Vagina (tissue), 2 donors: ENCODE measurements at places on chromosomes 12 and 14. TPM values are rescaled to one million over a fixed set of nuclear protein-coding genes. Genes with fewer than 3 reads are reported as not detected.

The FOXG1 gene
- not detected for total RNA-seq

The JAG2 gene
- total RNA-seq, result 17.7 TPM

The PLEKHH1 gene
- total RNA-seq, result 2.5 TPM

The LALBA gene
- not detected for total RNA-seq

The FOXN4 gene
- total RNA-seq, result not detected

DNA sequence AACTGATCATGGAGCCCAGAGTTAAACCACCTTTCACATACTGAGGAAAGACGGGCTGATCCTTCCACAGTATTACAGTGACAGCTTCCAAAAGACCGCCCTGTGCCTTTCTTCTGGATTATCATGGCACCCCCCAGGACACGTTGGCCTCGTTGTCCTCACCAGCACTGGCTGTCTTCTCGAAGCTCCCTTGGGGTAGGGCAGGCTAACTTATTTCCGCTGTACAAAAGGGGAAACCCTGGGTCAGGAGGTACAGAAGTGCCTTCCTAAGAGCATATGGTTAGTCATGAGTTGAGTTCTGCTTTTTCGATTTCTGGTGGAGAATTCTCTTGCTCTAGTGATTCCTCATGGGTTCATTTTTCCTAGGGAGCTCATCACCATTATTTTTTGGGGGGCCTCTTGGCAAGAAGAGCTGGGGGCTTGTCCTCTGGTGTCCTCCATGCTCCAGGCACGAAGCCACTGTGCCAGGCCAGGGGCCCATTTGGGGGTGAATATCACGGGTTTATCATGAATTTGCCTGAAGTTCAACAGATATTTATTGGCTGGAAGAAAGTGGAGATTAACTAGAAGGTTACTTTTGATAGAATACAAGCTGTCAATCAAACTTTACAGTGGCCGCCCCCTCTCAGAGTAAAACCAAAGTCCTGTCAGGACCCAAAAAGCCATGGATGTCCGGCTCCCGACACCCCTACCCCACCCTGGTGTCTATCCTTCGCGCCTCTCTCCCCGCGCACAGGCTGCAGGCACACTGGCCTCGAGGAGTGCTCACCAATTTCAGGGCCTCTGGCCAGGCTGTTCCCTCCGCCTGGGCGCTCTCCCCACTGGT is 8.8 kb upstream of the TRAF3 start:
- no peaks in the 10 kb centered on the region for H3K4me1 ChIP-seq
- H3K4me3 ChIP-seq, result no peak overlapping the region
- no peak for DNase-seq
- H3K36me3 ChIP-seq, result no peaks in the 10 kb centered on the region

DNA sequence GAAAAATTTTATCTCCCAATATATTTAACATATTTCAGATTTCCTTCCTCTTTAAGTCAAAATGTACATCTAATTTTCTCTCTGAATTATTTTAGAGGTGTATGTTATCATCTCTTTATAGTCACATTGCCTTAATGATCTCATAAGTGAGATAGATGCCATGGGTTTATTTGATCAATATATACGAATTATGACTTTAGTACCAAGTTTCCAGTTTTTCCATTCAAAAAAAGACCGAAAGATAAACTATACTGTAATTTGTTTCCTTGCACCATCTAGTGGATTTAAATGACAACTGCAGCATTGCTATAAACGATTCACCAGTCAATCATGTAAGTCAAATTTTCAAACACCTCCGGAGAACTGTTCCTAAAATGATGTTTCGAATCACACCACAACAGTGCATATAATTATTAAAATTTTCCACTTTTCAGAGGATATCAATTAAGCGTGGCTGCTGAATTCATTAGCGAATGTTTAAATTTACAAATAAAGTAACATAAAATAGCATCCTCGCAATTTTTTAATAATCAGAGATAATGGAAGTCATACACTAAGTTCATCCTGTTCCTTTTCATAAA is 419 bp upstream of the ATXN7L3B start:
- peak overlapping the region; percentile 77 for H3K4me3 ChIP-seq
- no peak for DNase-seq
- H3K4me1 ChIP-seq, result peaks cover 39% of the 10 kb centered on the region
- H3K36me3 ChIP-seq, result no peaks in the 10 kb centered on the region
- no peaks in the 10 kb centered on the region for H3K27me3 ChIP-seq
- H3K27ac ChIP-seq, result peak overlapping the region; percentile 85

- H3K36me3 ChIP-seq, result no peaks in the 10 kb centered on the region
- H3K27ac ChIP-seq, result no peak overlapping the region
- H3K4me3 ChIP-seq, result no peak overlapping the region
- no peaks in the 10 kb centered on the region for H3K4me1 ChIP-seq
- DNase-seq, result no peak
- no peaks in the 10 kb centered on the region for H3K27me3 ChIP-seq
Observed at GRCh38 chr12:51740536-51740935, 108.0 kb downstream of the FIGNL2 start.

DNA sequence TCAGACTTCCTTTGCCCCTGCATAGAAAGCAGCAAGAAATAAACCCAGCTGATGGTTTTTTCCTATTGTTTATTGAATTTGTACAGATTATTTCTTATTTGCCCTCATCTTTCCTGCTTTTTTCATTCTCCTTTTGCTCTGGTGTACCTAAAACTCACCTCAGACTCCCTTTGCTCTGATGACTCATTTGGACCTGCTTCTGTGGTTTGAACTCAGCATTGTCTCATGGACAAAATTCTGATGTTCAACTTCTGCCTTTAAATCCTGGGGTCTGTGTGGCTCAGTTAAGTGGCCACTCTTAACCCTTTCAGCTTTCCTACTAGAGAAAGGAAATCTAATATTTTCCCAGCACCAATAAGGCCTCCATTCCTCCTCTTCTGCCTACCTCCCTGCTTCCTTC is 3.5 kb upstream of the SENP1 start:
- H3K36me3 ChIP-seq, result no peaks in the 10 kb centered on the region
- no peak overlapping the region for H3K4me3 ChIP-seq
- H3K27me3 ChIP-seq, result no peaks in the 10 kb centered on the region
- H3K27ac ChIP-seq, result no peak overlapping the region

DNA sequence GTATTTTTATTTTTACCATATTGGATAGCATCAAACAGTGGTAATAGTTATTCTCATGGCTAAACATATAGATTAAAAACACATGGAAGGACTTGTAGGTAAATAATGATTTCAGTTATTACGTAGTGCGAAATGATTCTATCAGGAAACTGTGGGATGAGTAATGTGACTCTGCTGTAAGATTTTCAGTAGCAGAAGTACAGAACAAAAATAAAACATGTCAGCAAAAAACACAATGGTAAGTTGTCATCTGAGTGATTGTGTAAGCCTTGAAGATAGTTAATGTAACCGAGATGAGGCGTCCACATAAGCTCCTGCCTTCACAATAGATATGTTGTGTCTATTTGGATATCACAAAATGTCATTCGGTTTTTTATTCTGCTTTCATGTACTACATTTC is 99.8 kb downstream of the BORCS5 start:
- no peak overlapping the region for H3K4me3 ChIP-seq
- H3K4me1 ChIP-seq, result no peaks in the 10 kb centered on the region
- no peaks in the 10 kb centered on the region for H3K27me3 ChIP-seq

DNA sequence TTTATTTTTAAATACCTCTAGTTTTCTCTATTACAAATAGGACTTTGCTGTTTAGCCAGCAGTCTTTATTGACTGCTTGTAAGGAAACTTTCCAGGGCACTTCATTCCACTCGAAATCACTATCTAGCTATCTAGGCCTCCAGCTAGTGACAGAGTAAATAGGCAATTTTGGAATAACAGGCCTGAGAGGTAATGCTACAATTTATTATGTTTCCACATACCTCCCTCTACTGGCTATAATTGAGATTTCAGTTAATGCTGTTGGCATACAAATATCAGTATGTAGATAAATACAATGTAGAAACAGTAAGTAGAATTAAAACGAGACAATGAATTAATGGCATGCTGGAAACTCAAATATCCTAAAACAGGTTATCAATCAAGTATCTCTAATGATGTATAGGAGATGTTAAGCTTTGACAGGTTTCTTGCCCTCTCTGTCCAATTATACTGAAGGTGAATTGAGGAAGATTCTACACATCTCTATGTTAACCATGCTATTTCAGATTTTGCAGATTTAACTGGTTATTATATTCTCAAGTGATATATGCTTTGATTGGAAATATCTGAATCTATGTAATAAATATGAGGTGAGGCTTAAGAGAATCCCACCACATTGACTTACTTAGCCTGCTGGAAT is 7.2 kb downstream of the DTD2 start:
- H3K27me3 ChIP-seq, result no peaks in the 10 kb centered on the region
- peaks cover 11% of the 10 kb centered on the region for H3K4me1 ChIP-seq
- no peak overlapping the region for H3K27ac ChIP-seq
- H3K36me3 ChIP-seq, result peaks cover 19% of the 10 kb centered on the region
- DNase-seq, result no peak
- no peak overlapping the region for H3K4me3 ChIP-seq

DNA sequence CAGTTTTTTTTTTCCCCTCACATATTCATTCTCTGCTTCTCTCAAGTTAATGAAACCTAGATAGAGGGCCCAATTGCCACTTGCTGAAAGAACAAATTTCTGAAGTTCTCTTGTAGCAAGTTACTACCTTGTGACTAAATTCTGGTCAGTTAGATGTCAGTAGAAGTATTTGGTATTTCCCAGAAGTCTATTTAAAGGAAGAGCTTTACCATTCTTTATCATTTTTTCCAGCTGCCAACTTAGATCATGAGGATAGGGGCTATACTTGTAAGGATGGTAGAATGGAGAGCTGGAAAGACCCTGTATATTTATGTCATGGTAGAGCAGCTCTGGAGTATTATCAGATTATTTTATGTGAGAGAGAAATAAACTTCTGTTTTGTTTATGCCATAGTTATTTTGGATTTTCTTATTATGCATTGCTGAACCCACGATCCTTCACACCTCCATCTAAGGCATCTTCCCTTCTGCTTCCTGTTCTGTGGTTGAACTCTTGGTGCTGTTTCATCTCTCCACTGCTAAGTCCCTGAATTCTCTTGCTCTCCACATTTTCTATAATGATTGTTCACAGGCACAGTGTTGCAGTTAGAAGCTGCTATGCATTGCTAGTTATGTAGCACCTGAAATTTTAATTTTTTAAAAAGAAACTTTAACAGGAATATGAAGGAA is 25.9 kb downstream of the FUT8 start:
- no peak for DNase-seq
- no peaks in the 10 kb centered on the region for H3K27me3 ChIP-seq
- no peaks in the 10 kb centered on the region for H3K36me3 ChIP-seq

- no peak overlapping the region for H3K27ac ChIP-seq
- no peak for DNase-seq
- H3K27me3 ChIP-seq, result no peaks in the 10 kb centered on the region
- no peaks in the 10 kb centered on the region for H3K36me3 ChIP-seq
- H3K4me1 ChIP-seq, result no peaks in the 10 kb centered on the region
Observed at GRCh38 chr12:74646831-74647230, 109.2 kb downstream of the ATXN7L3B start.

GRCh38 chr14:92694807-92695206 is 53.6 kb downstream of the LGMN start:
- no peak overlapping the region for H3K4me3 ChIP-seq
- H3K4me1 ChIP-seq, result peaks cover 18% of the 10 kb centered on the region
- DNase-seq, result no peak
- no peaks in the 10 kb centered on the region for H3K27me3 ChIP-seq

DNA sequence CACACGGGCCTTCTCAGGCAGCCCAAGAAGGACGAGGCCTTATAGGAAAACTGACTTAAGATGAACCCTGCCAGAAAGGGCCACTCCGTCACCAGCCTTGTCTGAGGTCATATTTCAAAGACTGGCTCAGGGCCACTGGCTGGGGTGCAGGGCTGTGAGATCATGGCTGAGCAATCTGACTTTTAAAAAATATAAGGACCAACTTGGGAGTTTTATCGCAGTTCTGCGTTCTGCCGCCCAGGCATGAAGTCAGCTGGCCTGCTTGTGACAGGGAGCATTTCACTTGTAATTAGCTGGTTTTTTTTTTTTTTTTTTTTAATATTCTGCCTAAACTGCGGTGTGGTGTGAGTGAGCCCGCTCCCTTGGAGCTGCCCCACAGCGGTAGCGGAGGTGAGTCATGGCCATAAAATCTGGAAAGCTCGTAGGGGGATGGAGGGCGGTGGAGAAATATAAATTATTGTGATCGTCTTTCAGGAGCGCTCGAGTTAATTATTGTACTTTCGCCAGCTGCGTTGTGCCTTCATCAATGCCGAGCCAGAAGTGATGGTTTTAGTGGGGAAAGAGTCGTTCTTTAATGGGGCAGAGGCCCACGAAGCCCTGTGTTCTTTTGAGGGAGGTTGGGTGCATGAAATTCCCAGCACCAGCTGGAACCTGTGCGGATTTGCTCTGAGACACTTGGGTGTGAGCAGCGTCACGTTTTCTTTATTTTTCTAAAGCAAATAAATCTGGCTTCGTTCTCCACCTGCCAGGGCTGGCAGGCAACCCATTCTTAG is 231.9 kb downstream of the C12orf75 start:
- no peak overlapping the region for H3K4me3 ChIP-seq
- no peak for DNase-seq
- H3K27me3 ChIP-seq, result no peaks in the 10 kb centered on the region

DNA sequence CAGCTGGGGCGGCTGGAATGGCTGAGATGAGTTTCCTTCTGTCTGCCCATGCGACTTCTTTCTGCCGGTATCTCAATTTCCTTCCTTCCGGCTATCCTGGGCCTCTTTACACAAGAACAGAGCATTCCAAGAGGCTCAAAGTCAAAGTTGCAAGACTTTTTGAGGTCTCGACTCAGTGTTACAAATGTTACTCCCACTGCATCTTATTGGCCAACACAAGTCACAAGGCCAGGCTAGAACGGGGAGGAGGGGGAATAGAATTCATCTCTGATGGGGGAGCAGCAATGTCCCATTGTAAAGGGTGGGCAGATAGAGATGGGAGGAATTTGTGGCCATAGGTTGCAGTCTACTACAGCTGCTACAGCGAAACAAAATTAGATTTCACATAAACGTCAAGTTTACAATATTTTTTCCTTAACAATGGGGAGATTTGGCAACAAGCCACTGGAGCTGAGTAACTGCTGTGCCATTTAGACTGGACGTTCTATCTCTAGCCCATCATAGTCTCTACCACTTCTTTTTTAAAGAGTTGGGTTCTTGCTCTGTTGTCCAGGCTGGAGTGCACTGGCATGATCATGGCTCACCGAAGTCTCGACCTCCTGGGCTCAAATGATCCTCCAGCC is 9.5 kb upstream of the NYNRIN start:
- peaks cover 14% of the 10 kb centered on the region for H3K4me1 ChIP-seq
- H3K27me3 ChIP-seq, result no peaks in the 10 kb centered on the region
- no peak for DNase-seq
